ENCODE measurements at places on chromosomes 1 and 21.

GRCh38 chr1:111813440-111814304, 58.0 kb downstream of the DDX20 start:
- no peak for DNase-seq

- no peak for DNase-seq
Observed at GRCh38 chr1:60911966-60912697, 170.2 kb upstream of the NFIA start.

- DNase-seq: no peak
Observed at GRCh38 chr1:77557053-77557452, 125.4 kb downstream of the ZZZ3 start.

DNA sequence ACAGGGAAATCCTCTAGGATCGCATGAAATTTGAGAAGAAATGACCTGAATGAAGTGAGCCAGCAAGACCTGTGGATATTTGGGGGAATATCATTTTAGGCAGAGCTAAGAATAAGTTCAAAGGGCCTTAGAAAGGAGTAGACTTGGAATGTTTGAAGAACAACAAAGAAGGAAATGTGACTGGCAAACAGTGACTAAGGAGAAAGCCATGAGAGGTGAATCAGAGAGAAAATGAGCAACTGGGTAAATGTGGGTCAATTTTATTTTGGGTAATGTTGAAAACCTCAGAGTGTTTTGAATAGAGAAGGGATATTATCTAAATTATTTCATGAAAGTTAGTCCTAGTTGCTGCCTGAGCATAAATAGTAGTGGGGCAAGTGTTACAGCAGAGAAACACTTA, 672.8 kb downstream of the LMO4 start:
- no peak for DNase-seq

- no peak for DNase-seq
Observed at GRCh38 chr1:152029929-152030211, 6.9 kb downstream of the S100A11 start.

GRCh38 chr1:110542725-110543124, 23.8 kb upstream of the KCNA10 start:
- DNase-seq: peak; percentile 41

DNA sequence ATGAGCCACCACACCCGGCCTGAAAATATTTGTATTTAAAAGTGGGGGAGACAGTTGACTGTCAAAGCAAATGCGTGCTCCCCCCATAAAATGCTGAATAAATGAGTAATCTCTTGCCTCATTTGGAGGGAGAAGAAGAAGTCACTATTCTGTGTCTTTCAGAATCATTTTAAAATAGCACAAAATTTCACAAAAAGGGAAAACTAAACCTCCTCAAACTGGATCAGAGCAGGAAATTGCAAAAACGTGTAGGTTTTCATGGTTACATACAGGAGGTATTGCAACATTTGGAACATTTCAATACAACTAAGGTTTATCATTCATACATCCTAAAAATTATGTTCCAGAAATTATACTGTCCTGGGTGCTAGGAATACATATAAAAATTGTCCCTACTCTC, 13.6 kb downstream of the MTF1 start:
- no peak for DNase-seq

DNA sequence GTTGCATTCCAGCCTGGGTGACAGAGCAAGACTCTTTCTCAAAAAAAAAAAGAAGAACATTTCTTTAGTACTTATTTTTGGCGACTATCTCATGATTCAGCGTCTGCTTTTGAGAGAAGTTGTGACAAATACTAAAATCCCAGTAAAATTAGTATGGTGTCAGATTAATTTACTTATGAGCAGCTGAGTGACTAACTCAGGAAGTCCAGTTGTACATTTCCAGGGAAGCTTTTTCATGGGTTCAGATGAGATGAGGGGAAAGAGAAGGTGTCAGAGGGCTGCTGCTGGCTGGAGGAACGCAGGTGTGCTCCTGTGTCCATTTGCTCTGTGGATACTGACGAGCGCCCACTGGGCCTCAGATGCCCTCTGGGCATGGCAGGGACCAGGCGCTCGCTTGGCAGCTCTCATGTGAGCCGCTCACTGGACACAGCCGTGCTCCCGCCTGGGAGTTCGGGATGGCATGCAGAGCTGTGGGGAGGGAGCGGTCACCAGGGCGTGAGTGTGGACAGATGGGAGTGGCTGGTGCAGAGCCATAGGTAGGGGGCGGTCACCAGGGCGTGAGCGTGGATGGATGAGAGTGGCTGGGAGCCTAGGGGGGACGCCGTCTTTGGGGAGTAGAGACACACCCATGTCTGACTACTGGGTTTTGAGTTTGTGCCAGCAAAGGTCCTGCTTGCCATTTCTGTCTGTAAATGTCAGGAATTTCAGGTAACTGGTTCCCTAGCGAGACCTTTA, 55.0 kb downstream of the ADARB1 start:
- no peak for DNase-seq

GRCh38 chr1:112247961-112248360, 148.1 kb upstream of the CTTNBP2NL start:
- no peak for DNase-seq

DNA sequence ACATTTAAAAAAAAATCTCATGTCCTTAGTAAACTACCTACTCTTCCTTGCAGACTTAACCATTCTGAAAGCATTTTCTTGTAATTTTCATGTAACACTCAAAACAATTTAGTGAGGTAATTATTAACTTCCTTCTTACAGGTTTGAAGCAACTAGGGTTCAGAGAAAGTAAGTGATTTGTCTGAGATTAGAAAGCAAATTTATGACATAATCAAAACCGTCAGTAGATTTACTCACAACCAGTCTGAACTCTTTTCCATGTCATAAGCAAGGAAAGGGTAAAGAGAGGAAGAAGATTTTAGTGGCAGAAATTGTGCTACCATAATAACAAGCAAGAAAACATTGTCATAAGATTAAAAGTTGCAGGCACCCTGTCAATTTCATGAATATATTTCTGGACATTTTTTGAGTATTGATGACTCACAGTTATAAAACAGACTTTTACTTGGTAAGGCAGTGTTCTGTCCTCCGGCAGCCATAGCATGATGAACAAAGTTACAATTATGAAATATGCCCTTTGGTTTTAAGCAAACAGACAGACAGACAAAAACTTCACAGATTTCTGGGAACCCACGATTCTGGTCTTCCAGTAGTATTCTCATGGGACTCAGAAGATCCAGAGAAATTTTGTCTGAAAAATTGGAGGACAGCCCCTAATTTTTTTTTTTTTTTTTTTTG, 707.2 kb downstream of the RWDD3 start:
- no peak for DNase-seq

GRCh38 chr1:3675436-3675835, 23.1 kb downstream of the TP73 start:
- no peak for DNase-seq

GRCh38 chr1:228012555-228012954, 5.8 kb downstream of the WNT3A start:
- DNase-seq: no peak

GRCh38 chr1:204408074-204408507, 3.5 kb downstream of the PPP1R15B start:
- DNase-seq: peak; percentile 43

GRCh38 chr21:33198346-33199099, 31.2 kb upstream of the IFNAR2 start:
- DNase-seq: no peak

GRCh38 chr1:18932387-18932786, 24.1 kb downstream of the IFFO2 start:
- DNase-seq: no peak

DNA sequence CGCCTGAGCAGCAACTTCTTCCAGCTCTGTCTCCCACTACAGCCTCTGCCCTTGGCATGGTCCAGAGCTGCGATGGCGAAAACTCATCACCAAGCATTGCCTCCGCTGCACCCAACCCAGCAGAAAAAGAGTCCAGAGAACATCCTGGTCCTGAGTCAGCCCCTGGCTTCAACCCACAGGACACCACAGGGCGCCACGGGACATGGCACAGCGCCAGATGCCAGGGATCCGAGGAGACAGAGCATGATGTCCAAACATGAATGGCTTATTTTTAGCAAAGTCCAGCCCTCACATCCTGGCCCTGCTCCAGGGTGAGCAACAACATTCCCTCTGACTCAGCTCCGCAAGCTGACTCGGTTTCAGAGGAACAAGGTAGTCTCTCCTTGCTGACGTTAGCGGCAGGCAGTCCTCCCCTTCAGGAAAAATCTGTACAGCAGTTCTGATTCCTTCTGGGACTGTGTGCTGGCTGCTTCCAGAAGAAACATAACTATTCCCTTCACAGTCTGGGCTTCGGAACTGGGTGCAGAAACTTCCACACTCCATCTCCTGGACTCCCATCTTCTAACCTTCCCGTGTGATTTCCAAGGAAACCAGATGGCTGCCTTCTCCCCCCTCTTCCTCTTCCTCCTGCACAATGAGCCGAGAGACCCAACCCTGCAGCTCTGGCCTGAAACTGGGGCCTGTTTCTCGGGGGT, 131.3 kb downstream of the TOMM20 start:
- peak; percentile 99 for DNase-seq

DNA sequence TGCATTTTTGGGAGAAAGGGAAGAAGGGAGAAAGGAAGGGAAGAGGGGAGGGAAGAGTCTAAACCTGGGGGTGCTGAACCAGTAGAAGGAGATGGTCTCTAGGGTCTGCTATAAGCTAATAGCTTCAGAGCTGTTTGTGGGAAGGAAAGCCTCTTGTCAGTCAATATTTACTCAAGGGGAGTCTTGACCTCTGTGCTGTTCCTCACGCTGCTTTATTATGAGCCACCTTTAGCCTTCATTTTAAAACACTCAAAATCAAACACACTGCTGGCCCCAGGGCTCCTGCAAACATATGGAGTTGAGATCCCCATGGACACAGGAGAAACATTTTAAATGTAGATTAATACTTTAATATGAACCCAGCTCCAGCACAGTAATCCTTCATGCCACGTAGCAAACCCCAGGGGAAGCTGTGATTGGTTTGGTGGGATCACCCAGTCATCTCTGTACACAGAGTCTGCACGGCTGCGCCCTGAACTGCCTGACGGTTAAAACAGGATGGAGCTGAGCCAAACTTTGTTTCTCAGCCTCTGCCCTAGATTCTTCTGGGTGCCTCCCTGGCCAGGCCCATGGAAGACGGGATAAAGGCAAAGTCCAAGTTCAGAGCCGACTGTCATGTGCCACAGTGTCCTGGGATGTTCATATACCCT, 40.2 kb upstream of the VWA5B1 start:
- DNase-seq: peak; percentile 16

DNA sequence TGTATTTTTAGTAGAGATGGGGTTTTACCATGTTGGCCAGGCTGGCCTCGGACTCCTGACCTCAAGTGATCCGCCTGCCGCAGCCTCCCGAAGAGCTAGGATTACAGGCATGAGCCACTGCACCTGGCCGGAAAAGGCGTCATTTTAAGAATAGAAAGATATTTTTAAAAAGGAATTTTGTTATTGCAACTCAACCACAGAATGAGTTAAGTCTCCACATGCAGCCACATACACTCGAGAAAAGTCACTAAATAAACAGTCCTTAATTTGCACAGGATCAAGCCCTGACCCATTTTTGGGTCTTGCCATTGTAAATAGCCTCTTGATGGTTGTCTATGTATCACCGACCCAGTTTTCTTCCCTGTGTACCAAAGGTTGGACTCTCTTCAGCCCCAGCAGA, 85.5 kb downstream of the FBXO2 start:
- DNase-seq: peak; percentile 1

- DNase-seq: no peak
Observed at GRCh38 chr1:244346972-244347618, 104.6 kb downstream of the ADSS2 start.

GRCh38 chr1:109547463-109548320, 723 bp upstream of the GNAI3 start:
- no peak for DNase-seq

DNA sequence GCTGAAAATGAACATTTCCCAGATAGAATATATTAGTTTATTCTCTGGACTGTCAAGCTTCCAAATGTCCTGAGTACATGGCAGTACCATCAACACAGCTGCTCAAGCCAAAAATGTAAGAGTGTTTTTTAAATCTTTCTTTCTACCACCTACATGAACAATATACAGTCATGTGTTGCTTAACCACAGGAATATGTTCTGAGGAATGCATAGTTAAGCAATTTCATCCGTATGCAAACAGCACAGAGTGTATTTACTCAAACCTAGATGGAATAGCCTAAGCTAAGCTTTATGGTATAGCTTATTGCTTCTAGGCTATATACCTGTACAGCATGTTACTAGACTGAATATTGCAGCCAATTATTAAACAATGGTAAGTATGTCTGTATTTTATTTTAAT, 561.9 kb upstream of the ADGRL4 start:
- DNase-seq: no peak

DNA sequence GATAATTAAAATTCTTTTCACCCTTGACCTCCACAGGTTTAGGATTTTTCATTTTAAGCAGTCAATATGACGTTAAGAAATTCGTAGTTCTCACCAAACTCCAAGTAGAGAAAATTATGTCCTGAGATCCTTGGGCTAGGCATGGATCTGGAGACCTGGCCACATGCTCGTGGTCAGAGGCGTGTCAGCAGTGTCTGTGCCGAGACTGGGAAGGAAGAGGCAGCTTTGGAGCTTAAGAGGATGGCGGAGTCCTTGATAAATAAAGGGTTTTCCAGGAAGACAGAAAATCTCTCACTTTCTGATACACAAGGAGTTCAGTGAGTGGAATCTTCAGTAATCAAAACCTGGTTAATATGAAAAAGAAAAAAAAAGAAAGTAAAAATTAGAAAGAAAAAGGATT, 17.0 kb downstream of the RHOU start:
- no peak for DNase-seq

- DNase-seq: no peak
Observed at GRCh38 chr21:35988416-35989137, 71.7 kb downstream of the SETD4 start.

DNA sequence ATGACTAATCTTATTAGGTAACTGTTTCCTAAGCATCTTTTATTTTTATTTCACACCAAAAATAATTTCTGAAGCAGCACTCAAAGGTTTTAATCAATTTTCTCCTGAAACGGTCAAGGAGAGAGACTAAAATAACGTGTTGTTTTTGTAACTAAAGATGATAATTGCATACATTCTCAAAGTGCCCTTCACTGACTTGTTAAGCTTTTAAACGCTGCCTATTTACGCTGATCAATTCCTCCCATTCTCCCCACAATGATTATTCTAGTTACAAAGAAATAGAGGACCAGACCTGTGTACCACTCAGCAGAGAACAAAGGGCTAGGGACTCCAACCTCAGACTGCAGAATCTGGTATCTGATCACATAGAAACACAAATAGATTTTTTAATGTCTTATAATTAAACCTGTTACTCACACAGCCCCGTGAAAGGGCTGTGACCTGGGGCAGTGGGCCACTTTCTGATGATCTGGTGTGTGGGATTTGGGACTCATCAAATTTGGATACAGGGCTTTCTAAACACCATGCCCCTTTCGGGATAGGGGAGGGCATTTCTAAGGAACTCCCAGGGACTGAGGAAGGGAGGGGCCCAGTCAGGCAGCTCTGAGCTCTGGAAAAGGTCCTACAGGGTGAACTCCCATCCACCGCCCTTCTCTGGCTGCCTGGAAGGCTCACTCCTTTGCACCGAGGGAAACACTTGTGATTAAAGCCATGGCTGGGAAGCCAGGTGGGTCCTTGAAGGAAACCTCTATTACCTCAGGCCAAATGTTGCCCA, 65.2 kb downstream of the BCAR3 start:
- DNase-seq: no peak
